ENCODE measurements at places on chromosomes 4 and X.

DNA sequence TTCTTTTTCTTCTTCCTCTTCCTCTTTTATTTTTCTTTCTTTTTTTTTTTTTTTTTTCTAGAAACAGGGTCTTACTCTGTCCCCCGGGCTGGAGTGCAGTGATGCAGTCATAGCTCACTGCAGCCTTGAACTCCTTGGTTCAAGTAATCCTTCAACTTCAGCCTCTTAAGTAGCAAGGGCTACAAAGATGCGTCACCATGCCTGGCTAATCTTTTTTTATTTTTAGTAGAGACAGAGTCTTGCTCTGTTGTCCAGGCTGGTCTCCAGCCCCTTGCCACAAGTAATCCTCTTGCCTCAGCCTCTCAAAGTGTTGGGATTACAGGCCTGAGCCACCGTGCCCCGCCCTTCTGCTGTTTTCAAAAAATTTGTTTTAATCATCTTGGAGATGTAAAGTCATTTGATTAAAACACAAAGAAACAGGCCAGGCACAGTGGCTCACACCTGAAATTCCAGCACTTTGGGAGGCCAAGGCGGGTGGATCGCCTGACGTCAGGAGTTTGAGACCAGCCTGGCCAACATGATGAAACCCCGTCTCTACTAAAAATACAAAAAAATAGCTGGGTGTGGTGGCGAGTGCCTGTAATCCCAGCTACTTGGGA lies 28.1 kb downstream of the SYNPO2 start:
- no peak for DNase-seq

DNA sequence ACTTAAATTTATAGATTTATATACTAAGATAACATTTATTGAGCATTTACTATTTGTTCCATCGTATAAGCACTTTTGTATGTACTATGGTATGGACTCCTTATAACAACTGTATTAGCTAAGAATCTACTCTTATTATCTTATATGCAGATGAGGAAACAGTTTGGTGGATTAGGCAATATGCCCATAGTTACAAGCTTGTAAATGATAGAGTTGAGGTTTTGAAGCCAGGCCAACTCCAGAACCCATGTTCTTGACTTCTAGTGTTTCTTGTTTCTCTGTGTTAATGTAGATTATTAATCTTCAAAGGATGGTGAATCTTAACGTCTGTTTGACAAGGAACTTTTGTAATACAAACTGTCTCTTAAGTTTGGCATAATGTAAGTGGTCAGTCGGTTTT lies 71.3 kb downstream of the STIM2 start:
- no peak for DNase-seq

- DNase-seq = no peak
These were observed 6.9 kb downstream of the CTBP1 start for GRCh38 chr4:1241936-1242505.

DNA sequence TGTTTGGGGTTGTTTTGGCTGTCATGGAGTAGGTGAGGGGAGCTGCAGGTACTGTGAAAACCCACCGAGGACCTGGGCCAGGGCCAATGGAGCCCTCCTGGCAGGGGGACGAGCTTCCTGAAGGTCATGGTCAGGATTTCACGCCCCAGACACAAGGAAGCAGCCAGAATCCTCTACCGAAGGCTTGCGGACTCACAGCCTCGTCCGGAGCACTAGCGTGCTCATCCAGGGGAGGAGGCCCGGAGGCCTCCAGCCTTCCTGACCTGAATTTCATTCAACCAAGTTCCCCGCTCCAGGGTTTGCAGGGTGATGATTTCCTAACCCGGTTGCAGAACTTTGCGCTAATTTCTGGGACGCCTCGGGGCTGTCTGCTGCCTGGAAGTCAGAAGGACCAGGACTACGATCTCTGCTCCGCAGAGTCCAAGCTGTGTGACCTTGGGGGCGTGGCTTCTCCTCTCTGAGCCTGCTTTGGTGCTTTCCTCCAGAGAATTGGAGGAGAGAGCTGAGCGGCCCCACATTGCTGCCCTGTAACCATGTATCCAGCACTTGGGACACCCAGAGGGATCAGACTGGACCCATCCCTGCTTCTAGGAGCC lies 56.2 kb upstream of the ADRA2C start:
- DNase-seq = no peak

- no peak for DNase-seq
These were observed 23.5 kb upstream of the SYNPO2 start for GRCh38 chr4:118865091-118865708.

DNA sequence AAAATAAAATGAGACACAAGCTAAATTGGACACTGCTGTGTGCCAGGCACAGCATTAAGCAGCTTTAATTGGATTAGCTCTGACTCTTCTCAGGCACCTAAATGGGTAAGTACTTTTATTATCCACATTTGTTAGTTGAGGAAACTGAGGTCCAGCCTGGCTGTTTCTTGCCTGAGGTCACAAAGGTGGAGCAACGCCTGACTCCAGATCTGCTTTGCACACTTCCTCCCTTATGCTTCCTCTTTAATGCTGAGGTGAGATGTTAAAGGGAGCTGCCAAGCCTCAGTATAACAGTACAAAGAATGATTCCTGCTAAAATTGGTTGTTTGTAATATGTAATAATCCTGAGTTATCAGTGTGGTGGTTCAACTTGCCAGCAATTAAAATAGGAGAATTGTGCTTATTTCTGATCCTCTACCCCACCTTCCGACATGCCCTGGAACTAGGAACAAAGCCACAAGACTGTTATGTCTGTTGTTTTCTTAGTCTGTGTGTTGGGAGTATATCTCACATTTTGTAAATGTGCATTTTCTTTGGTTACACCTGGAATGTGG lies 74.4 kb downstream of the AFF1 start:
- DNase-seq = no peak

DNA sequence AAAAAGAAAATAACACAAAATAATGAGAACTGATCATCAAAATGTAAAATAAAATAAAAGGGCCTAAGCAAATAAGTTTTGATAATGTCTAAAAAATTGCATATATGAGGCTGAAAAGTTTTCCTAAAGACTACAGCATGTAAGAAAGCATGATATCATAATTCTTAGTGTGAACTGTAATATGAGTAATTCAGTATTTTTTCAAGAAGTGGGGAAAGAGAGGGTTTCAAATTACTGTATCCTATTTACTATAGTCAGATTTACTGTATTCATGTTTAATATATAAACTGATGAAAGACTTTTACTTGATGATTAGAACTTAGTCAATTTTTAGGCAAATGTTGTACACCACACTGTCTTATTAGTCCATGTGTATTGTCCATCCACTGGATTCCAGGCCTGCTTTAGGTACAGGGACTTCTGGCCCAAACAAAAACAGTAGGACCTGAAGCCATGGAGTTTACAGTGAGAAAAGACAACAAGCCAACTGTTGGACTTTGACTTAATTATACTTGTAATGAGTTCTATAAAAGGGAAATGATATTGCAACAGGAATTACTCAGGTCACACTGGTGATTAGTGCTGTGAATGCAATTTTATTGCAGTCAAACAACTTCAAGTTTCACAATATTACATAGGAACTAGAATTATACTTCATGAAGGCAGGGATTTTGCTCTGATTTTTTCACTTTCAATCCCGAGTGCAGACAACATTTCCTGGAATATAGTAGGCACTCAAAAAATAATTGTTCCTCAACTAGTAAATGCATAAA lies 517.7 kb upstream of the GALNT7 start:
- no peak for DNase-seq

DNA sequence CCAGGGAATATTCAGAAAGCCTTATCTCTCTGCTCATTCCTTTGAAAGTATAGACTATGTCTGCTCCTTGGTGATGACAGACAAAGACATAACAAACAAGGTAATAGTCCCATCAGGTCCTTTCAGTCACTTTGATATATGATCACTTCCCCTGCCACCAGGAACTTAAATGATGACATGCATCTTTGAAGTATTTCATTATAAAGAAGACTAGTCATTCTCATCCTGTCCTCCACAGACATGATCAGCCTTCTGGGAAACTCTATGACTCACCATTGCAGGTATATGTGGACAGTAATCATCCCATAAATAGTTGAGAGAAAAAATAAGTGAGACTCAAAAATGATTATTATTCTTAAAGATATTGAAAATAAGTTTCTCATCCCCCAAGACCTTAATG lies 117.5 kb upstream of the VCX2 start:
- no peak for DNase-seq

DNA sequence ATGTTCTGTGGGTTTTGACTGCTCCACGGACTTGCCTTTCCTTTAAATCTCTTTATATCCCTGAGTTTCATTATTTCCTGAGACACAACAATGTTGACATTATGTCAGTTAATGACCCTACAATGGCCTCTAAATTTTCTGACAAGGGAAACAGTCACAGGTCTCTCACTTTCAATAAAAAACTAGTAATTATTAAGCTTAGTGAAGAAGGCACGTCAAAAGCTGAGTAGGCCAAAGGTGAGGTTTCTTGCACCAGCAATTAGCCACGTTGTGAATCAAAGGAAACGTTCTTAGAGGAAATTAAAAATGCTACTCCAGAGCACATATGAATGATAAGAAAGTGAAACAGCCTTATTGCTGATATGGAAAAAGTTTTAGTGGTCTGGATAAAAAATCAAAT lies 930.2 kb upstream of the GRID2 start:
- DNase-seq = no peak

- no peak for DNase-seq
These were observed 216.1 kb upstream of the TLL1 start for GRCh38 chr4:165656829-165657490.

DNA sequence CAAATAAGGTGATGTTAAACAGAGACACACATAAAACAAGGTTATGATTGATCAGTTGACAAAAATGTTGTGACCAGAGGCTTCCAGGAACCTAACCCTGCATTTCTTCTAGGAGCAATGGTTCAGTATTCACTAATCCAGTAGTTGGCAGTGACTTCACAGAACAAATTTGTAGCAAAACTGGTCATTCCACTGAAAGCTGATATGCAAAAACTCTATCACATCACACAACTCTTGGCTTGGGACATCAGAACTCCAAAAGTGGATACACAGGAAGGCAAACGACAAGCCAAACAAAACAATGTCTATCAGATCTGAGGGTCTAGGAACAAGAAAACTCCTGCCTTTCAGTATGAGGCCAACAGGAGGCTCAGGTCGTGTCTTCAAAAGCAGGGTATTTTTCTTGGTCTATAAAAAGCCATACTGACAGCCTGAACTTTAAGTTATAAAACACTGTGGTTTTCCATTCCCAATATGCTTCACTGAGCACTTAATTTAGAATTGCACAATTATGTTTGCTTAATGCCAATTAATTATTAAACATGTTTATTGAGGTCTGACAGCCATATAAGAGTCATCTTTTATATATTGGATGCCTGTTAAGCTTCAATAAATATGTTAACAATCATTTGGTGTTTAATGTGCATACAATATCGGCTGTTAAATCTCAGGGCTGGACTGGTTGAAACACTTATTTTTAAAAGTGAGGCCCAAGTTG lies 45.6 kb downstream of the SOD3 start:
- DNase-seq = no peak

DNA sequence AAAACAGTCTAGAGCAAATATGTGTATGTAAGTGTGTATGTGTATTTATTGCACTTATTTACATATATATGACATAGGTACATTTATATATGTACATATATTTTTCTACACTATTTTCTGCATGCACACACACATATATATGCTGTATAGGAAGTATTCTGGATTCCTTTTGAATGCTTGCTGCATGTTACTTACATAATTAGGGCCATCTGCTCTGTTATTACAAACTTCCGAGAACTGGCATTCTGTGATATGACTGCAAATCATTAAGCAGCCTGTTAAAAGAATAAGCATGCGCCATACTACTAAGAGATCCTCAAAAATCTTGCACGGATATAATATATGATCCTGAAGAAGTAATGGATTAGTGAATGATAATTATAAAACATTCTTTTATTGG lies 1157.6 kb upstream of the TENM3 start:
- no peak for DNase-seq

- no peak for DNase-seq
These were observed 29.7 kb upstream of the LNX1 start for GRCh38 chr4:53620956-53621355.

- no peak for DNase-seq
These were observed 365.8 kb upstream of the TENM3 start for GRCh38 chr4:181877329-181877848.

DNA sequence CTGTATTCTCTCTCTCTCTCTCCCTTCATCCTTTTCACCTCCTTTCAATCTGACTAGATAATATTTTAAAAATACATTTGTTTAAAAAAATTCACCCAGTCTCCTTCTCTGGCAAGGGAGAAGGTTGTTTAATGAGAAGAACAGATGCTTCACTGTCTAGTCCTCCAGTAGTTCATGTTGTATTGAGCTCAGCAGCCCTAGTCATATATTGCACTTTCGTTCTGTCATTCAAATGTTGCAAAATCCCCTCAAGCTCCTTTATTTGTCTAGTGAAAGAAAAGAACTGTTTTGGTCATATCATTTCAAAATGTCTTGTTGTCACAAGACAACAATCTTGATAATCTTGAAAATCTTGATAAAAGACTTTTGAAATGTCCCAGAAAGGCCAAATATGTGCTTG lies 248.0 kb downstream of the GALNTL6 start:
- DNase-seq = no peak

DNA sequence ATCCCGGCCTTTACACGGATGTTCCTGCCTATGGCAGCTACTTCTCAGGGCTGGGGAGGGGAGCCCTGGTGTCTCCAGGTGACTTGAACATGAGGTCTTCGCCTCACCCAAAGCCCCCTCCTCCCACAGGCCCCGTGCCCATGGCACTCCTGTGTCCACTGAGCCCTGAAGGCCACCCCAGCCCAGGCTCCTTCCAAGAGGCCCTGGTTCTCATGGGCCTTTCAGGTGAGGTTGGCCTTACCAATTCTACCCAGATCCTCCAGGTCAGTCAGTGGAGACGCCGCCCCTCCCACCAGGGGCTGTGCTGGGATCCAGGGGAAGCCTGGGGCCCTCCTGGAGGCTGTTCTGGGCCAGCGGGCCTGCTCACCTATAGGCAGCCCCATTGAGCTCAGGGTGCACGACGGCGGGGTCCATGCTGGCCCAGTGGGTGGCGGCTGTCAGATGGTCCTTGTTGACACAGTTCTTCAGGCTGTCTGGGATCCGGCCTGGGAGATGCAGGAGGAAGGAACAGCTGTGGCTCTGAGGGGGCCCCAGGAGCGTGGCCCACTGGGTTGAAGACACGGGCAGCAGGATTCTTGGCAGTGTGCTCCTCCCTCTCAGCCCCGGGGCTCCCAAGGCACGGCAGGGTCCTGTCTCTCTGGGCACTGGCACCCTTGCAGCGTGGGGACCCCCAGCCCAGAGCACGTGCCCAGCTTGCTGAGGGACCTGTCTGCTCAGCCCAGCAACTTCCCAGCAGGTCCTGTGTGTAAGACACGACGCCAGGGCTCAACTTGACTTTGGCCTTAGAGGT lies 36.2 kb downstream of the CTBP1 start:
- DNase-seq = no peak

GRCh38 chrX:145729635-145730034 lies 88.0 kb upstream of the SLITRK2 start:
- DNase-seq = no peak

GRCh38 chr4:20273793-20274192 lies 22.1 kb downstream of the SLIT2 start:
- no peak for DNase-seq

DNA sequence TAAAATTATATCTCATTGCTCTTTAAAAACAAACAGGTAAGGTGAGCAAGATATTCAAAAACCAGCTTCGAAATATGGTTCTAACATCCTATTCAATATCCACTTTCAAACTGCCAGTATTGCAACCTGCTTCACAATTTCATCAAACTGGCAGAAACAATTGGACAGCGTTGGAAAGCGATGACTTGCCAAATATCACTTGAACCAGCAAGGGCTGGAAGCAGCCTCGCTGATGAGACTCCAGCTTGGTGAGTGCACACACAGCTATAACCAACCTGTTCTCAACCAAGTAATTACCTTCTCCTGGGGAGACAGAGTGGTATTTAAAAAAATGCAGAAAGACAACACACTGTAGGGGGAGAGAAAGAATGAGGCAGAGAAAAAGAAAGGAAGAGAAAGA lies 155.8 kb upstream of the RAI2 start:
- no peak for DNase-seq
